ENCODE measurements at places on chromosomes 7 and 10.

DNA sequence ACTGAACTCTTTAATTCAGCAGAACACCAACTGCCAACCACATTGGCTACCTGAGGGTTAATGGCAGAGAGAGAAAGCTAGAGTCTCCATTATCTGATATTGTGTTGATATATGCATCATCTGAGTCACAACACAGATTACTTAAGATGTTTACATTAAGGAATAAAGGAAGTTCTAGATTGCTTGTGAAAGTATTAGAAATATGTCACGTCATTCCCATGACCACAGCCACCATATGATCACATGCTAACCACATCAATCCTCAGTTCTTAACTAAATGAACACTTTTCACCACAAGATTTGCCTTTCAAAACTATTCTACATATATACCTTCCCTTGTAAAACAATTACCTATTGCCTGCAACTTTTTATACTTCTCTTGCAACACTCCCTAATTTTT lies 337.9 kb downstream of the FGFR2 start:
- peak; percentile 15 for DNase-seq

- DNase-seq: no peak
These were observed 36.6 kb upstream of the PLPP4 start for GRCh38 chr10:120420421-120420820.

- DNase-seq: no peak
These were observed 40.4 kb downstream of the AFAP1L2 start for GRCh38 chr10:114363745-114364454.

- DNase-seq: peak; percentile 64
These were observed 13.5 kb upstream of the RPEL1 start for GRCh38 chr10:103232131-103232673.

GRCh38 chr7:34242391-34242790 lies 337.1 kb downstream of the BMPER start:
- DNase-seq: no peak

GRCh38 chr7:90613088-90613498 lies 17.0 kb downstream of the CDK14 start:
- DNase-seq: no peak

DNA sequence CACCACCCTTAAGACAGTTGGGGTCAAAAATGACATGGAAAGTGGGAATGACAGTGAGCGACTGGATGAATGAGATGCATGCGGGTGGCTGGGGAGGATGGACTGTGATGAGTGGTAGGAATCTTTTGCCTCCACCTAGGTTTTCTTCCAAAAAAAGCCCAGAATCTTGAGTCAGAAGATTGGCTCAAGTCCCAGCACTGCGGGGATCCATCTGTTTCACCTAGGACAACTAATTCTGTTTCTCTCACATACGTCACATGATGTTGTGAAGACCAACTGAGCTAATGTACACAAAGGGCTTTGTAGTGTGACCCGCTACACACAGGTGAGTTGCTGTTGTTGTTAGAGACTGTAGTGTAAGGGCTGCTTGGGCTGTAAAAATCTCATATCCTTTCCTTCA lies 58.5 kb upstream of the SLC35B4 start:
- peak; percentile 12 for DNase-seq

- peak; percentile 60 for DNase-seq
These were observed 132.7 kb upstream of the MDFIC start for GRCh38 chr7:114789161-114789560.

- DNase-seq: peak; percentile 67
These were observed 578.6 kb upstream of the FOXK1 start for GRCh38 chr7:4103352-4104091.

GRCh38 chr10:131905267-131905571 lies 4.4 kb downstream of the PPP2R2D start:
- no peak for DNase-seq

DNA sequence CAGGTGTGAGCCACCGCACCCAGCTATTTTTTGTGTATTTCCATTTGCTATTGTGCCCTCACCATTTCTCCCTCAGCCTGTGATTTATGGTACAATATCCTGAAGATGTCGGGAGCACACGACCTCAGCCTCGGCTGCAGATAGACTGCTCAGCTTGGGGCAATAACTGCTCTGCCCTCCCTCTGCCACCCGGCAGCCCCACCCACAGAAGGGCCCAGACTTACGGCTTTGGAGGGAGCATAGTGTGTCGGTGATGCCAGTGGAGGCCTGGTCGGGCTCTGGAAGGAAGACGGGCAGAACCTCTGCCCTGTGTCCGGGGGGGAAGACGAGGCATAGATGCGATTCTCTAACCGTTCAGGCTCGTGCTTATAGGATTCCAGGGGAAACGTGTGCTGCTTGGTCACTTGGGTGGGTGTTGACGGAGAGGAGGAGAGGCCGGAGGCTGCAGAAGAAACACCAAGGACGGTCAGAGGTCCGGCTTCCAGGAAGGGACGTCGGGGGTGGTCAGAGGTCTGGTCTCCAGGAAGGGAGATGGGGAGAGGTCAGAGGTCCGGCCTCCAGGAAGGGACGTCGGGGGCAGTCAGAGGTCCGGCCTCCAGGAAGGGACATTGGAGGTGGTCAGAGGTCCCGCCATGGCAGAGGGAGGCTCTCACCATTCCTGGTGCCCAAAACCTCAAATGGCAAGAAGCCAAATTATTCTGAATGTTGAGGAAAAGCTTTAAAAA lies 155.7 kb upstream of the RHEB start:
- DNase-seq: no peak

DNA sequence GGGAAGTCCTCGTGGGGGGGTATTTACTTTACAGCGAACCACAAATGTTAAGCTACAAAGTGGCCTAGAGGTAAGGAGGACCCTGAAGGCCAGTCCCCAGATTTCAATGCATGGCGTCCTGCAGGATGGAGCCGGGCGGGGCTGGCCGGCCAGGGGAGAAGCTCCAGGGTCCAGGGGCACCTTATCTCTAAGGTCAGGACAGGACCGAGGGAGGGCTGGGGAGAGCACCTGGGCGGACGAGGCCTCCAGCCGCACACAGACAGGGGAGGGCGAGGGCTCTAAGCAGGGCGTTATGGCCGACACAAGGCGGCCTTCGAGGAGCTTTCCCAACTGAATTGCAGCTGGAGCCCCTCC lies 96.4 kb upstream of the DIP2C start:
- DNase-seq: no peak

GRCh38 chr10:98832738-98833137 lies 386.0 kb upstream of the HPS1 start:
- DNase-seq: no peak

DNA sequence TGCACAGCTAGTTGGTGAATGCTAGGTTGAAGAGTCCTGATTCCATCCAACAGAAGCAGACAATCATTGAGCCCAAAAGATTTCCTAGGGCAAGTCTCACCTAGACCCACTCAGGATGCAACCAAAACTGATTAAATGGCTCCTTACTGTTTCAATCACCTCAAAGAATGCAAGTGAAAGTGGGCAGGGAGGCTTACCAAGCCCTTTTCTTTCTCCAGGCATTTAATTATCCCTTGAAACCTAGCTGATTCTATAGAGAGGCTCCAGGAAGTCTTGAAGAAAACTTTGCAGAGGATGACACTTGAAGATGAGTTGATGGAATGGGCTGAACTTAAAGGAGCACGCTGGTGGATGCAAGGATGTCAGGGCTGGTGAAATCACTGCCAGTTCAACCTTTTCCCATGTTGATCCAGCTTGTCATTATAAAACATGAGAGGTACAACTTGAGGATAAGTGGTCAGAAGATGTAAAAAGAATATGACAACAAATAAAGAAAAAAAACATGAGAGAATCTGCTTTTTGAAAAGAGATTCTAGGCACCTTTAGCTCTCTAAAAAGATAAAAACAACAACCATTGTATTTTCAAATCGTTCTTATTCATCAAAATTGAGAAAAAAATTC lies 2.3 kb upstream of the ANKRD1 start:
- DNase-seq: no peak

- peak; percentile 85 for DNase-seq
These were observed 9.6 kb upstream of the AGR3 start for GRCh38 chr7:16891338-16891737.

GRCh38 chr10:91708174-91708861 lies 75.4 kb upstream of the PPP1R3C start:
- no peak for DNase-seq

DNA sequence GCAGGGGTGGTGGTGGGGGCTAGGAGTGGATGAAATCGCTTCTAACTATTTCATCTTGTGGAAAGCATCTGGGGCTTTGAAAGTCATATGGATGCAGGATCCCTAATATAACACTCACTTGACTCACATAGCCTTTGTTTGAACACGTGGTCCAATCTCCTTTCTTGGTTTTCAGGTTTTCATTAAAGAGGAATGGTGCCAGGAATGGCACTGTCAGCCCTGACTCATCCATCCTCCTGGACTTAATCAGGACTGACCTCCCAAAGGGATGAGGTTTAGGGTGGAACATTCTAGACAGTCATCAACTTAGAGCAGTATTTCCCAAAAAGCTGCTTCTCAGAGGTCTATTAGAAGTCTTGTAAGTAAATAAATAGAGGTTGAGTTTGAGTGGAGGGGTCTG lies 162.0 kb upstream of the PLXNA4 start:
- peak; percentile 93 for DNase-seq

DNA sequence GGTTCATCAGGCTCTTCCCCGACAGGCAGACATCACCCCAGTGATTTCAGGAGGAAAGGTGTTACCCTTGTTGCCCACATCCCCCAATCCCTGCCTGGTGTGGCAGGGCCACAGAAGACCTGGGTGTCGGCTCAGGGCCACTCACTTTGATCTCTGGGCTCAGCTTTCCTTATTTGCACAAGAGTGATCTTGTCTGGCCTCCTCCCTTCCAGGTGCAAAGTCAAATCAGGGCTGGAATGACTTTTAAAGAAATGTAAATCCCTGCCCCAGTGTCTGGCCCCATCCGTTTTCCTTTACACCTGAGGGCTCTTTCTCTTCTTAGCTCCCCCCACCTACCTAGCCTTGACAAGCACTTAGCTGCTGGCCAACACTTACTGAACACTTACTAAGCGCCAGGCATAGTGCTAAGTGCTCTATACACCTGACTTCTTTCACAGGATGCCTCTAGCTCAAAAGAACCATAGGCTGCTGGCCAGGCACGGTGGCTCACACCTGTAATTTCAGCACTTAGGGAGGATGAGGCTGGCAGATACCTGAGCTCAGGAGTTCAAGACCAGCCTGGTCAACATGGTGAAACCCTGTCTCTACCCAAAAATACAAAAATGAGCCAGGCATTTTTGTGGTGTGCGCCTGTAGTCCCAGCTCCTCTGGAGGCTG lies 979 bp upstream of the NODAL start:
- DNase-seq: no peak

GRCh38 chr10:22515009-22515408 lies 169.7 kb downstream of the SPAG6 start:
- no peak for DNase-seq

DNA sequence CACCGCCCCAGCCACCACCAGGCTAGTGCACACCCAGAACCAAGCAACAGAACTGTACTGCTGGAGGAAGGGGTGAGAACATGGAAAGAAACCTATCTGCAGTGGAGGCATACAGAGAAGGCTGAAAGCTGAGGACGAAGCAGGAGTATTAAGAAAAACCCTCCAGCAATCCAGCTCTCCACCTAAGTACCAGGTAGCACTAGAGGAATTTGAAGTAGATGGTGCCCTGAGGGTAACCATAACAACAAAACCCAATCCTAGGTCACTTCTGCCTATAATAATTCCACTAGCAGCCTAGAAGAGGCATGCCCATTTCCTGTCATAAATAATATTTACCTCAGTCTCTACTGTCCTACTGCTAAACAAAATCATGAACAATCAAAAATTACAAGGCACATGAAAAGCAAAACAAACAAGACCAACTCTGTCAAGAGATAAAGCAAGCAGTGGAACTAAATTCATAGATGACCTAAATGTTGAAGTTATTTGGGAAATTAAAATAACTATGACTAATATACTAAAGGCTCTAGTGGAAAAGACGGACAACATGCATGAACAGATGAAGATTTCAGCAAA lies 51.1 kb downstream of the HYCC1 start:
- no peak for DNase-seq

- DNase-seq: no peak
These were observed 104.7 kb upstream of the RHEB start for GRCh38 chr7:151624246-151624928.

- DNase-seq: no peak
These were observed 64.9 kb downstream of the CREM start for GRCh38 chr10:35191523-35191922.

DNA sequence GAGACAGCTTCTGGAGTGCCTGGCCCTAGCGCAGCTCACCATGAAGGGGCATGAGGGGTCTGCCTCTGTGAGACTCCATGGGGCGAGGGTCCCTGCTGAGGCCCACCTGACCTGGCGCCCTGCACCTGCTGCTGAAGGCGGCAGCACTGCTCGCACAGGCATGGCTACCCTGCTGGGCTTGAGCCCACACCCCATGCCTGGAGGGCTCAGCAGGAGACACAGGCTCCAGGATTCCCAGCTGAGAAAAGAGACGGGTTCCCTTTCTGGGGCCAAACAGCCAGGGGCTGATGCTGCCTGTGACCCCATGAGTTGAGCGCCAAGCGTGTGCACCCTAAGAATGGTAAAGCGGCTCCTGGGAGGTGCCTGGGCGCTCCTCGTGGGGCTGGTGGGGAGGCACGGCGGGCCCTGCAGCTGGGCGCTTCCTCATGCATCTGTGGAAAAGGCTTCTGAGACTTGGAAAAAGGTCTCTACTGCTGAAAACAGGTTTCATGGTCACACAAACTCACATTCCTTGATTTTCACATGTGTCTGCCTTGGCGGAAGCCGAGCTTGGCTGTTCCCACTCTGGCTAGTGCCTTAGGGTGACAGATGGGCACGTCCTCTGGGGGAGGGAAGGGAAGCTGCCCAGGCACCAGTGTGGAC lies 233.4 kb downstream of the ZMYND11 start:
- no peak for DNase-seq

GRCh38 chr7:78905436-78905835 lies 548.0 kb downstream of the MAGI2 start:
- DNase-seq: no peak

DNA sequence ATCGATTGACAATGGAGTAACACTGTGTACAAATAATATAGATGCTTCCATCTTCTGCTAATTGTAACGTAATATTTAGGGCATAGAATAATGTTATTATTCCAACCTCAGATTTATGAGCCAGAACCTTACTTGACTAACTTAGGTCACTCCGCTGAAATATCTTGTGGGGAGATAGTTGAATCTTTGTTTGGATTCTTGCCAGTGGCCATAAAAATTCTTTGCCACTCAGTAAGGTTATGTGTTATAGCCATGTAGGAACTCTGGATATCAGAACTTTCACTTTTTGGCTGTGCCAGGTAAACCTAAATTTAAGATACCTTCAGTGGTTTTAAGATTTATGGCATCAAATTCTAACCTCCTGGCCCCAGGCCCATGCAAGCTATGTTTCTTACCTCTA lies 197.6 kb downstream of the WDR11 start:
- no peak for DNase-seq

All from PC-3 (cell line).